ENCODE measurements at places on chromosomes 12 and 14. TPM values are rescaled to one million over a fixed set of nuclear protein-coding genes. Genes with fewer than 3 reads are reported as not detected.
A peak's percentile ranks its signal among the peaks of the same experiment; 100 is the strongest.

- DNase-seq, result no peak
These were observed 289.6 kb downstream of the ZFP36L1 start for GRCh38 chr14:68503186-68503825.

GRCh38 chr12:6831450-6831995 is 3.3 kb downstream of the P3H3 start:
- peak; percentile 41 for DNase-seq

DNA sequence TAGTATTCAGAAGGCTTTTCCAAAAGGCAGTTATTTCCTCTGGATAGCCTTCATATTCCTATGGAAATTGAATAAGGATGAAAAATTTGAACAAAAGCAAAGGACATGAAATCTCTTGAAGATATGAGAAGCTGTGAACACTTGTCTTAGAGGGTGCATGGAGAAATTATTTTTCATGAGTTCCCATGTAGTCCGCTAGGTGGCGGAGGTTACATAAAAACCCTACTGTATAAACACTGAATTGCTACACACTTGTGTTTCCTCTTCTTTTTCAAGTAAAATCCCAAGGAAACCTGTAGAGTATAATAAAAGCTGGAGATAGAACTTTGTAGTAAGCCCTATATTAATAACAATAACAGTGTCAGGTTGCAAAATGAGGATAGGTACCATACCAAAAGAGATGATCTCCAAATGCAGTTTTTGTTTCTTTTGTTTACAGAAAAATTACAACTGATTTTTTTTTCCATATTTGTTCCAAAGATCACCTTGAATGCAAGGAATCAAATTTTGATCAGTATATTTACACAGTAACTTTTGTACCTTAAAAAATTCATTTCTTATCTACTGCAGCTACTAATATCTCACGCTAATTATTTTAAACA is 37.8 kb upstream of the OR4E1 start:
- DNase-seq, result no peak

DNA sequence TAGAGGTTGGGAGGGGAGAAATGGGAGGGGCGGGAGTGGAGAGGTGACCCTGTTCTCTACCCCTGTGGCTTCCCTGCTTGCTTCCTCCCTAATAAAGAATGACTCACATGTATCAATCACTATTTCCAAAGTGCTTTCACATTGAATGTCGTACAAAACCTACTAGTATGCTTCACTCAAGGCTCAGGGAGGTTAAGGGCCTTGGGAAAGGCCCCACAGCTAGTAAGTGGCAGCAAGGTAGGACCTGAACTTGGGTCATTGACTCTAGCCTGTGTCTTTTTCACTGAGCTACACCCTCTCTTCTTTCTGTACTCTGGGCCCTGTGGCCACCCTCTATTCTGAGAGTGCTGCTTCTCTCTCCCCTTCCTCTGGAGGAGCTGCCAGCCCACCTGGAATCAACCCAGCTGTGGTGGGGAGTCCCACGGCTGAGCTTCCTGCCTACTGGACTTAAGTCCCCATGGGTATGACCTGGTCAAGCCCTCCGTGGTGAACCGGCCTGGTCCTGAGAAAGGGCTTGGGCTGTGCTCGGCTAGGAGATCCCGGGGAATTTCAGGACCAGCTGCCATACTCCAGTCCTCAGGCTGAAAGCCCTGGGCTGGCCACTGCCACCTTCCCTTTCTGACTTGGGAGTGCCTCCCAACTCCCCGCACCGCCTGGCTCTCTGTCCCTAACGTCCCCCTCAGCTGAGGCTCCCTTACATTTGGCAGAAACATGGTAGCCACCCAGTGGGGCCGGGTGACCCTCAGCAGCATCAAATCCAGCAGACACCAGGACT is 13.0 kb downstream of the SLC48A1 start:
- DNase-seq, result no peak

DNA sequence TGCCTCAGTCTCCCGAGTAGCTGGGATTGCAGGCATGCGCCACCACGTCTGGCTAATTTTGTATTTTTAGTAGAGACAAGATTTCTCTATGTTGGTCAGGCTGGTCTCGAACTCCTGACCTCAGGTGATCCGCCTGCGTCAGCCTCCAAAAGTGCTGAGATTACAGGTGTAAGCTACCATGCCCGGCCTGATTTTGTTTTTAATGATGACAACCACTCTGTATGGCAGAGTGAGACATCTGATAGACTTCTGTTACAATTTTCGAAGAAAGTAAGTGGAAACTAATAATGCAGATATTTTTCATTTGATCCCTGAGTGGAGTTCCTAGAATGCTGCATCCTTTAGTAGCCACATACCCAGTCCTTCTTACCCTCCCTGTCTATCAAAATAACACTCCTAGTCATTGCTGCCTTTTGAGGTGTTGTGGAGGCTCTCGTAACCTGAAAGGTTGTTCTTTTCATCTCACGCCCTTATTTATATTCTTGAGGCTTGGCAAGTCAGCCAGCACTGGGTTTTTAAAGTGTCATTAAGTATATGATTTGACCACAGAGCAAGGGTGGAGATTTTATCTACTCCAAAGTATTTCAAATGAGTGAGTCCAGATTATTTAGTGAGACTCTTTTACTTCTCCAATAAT is 5.9 kb upstream of the EID3 start:
- DNase-seq, result no peak

GRCh38 chr14:64248689-64249088 is 45.5 kb downstream of the ESR2 start:
- no peak for DNase-seq

- DNase-seq, result no peak
These were observed 1.1 kb upstream of the UBC start for GRCh38 chr12:124915239-124916236.

DNA sequence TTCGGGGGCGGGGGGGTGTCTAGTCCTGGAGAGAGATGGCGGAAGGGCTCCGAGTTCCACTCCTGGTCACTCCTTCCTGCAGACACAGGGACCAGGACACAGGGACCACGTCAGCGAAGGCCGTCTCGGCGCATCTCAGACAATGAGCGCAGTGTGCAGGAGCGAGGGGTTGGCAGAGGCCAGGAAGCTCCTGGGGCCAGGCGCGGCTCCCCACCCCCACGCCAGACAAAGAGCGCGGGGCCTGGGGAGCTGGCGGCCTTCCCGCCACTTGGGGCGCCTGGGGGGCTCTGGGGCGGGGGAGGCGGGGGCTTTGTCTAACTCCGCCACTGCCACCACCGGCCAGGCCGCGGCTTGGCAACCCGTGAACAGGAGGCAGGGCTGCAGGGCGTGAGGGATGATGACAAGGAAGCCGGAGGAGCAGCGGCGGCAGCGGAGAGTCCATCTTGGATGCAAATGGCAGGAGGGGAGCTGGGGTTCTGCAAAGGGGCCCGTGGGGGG is 2.2 kb downstream of the CDK2AP1 start:
- DNase-seq, result peak; percentile 60

- DNase-seq, result no peak
These were observed 44.5 kb downstream of the DYNC1H1 start for GRCh38 chr14:102008891-102009290.

- no peak for DNase-seq
These were observed 377.5 kb downstream of the EGLN3 start for GRCh38 chr14:33573301-33573880.

DNA sequence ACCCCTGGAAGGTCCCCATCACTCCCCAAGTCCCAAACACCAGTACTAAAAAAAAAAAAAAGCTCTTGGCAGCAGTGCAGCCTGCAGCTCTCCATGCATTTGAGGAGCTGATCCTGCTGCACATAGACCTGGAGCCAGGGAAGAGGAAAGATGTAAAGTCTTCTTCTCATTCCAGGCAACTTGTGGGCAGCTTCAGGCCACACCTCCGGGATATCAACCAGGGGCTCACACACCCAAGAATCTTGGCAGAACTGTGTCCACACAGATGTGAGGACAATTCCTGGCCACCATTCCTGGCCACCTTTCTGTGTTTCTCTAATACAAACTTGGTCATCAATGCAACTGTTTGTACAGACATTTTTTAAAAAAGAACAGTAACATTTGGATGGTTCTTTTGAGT is 72.7 kb downstream of the TMEM132C start:
- DNase-seq, result no peak

DNA sequence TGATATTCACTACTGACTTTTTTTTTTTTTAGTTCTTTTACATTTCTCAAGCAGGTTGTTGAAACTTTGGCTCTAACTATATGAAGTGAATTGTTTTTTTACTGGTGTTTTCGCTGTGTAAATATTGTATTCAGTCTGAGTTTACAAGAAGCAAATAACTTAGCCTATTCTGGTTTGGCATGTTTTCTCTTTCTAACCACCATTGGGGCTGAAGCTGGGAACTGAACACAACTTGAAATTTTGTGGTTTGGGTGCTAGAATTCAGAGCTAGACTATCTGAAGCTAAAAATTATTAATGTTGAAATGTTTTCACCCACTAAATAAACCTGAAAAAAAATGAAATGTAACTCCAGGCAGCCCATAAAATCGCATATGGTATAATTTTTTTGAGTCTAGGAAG is 37.2 kb downstream of the RAD51B start:
- no peak for DNase-seq

DNA sequence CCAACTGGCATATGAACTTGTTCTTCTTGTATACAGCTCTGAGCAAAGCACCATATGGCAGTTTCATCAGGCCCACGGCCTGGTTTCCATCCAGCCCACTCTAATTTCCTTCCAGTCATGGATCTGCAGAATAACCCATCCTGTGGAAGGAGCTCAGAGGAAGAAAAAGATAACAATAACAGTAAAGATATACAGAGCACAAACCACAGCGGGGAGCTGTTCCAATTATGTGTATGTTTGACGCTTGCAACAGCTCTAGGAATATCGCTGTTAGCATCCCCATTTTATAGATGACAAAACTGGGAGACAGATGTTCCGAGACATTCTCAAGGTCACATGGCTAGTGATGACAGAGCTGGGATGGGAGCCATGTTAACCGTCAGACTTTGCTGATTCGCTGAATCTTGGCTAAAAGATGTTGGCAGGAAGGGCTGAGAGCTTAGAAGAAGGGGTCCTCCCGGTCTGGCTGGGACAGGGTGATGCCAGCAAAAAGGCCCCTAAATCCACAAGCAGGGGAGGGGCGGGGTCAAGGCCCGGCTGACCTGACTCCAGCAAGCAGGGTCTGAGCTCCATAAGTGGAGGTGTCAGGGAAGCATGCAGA is 34.4 kb upstream of the CIPC start:
- no peak for DNase-seq

DNA sequence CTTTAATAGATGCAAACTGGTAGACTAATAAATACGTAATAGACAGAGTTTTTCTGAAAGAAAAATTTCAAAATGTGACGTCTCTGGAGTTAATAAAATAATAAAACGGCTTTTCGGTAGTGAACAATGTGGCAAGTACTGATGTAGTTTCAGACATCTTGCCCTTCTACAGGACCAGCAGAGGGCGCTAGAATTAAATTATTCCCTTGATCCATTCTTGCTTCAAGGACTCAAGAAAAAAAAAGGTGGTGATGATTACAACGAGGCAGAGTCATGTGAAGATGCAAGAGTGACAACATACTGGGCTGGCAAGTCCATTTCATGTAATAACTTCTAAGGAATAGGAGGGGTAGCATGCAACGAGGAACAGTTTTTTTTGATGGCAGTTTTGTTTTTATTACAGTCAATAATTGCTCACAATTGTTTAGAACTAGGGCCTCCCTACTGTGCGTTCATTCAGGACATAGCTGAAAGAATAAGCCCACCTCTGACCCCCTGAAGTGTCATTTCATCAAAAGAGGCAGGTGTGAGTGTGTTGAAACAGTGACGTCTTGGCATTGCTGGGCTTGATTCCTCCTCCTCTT is 101.0 kb upstream of the GZMB start:
- DNase-seq, result no peak

DNA sequence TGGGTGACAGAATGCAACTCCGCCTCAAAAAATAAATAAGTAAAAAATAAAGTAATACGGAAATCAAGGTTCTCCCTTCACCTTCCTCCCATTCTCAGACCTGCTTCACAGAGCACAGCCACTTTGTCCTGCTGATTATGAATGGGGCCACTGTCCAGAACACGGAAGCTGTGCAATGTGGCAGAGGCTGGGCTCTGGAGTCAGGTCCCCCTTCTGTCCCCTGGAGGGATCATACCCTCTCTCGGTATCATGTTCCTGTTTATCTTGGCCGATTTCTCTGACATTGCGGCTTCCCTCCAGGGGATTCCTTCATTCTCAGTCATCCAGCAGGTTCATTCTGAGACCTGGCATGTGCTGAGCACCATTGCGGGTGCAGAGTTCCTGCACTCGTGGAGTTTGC is 11.3 kb downstream of the PPP2R5C start:
- no peak for DNase-seq

DNA sequence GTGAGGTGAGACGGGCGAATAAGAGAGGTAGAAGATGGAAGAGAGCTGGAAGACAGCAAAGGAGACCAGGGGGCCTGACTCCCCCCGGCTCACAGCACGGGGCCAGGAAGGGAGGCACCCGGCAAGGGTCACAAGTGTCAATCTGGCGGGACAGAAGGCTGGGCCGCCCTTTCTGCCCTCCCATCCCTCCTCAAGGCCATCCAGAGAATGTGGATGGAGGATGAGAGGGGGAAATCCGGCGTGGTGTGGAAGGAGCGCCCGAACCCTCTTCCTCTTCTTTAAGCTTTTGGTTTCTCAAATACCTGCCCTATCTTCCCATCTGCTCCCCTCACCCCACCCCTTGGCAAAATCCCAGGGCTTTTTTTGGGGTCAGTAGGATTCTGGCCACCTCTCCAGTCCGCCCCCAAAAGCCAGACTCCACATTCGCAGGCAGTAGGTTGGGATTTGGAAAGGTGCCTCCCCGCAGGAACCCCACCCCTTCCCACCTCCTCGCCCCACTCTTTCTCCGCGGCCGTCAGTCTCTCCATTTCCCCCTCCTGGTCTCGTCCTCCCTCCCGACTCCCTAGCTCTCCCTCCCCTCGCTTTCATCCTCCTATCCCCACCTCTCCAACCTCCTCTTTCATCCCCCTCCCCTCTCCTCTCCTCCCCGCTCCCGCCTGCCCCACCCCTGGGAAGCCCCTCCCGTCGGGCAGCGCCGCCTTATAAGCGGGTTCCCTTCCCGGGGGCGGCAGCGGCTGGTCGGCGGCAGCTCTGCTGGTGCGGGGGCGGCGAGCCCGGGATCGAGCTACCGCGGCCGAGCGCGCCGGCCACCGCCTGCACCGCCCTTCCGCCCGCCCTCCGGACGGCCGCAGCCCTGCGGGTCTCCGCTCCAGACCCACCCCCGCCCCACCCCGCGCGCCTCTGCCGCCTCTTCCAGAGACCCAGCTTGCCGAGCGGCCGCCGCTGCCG is at the start of gene PTMS:
TSS of gene PTMS (plus strand) at position 730 of the 948 bp plus-strand sequence. CDS start 343 bp downstream, outside the sequence.
- DNase-seq, result peak; percentile 89

GRCh38 chr12:5260591-5261086 is 171.3 kb upstream of the NTF3 start:
- DNase-seq, result no peak

The ACOT4 gene
- total RNA-seq, result 1.8 TPM

The C12orf57 gene
- total RNA-seq, result 99.9 TPM

The SLC38A4 gene
- 8.8 TPM for total RNA-seq

The FAR2 gene
- 1.3 TPM for total RNA-seq

The AICDA gene
- total RNA-seq, result not detected

The C14orf180 gene
- total RNA-seq, result not detected

The ABCD2 gene
- total RNA-seq, result 0.06 TPM

The PRH2 gene
- not detected for total RNA-seq

The LMO3 gene
- 15.3 TPM for total RNA-seq

The CPM gene
- 6.9 TPM for total RNA-seq

The FGD4 gene
- 15.7 TPM for total RNA-seq

The FSCB gene
- total RNA-seq, result not detected

The SNRPF gene
- total RNA-seq, result 4.8 TPM

The KRT3 gene
- total RNA-seq, result not detected

Measured in pancreas (tissue), 10 donors.